Astrocyte (in vitro differentiated cells and primary cell): ENCODE measurements at places on chromosomes 2 and 18. TPM values are rescaled to one million over a fixed set of nuclear protein-coding genes. Genes with fewer than 3 reads are reported as not detected.

- peak; percentile 16 for DNase-seq
These were observed 21.7 kb downstream of the ADD2 start for GRCh38 chr2:70746094-70746974.

RBM44 gene
- 0.29 and 0.32 TPM in 2 replicates for total RNA-seq

DNA sequence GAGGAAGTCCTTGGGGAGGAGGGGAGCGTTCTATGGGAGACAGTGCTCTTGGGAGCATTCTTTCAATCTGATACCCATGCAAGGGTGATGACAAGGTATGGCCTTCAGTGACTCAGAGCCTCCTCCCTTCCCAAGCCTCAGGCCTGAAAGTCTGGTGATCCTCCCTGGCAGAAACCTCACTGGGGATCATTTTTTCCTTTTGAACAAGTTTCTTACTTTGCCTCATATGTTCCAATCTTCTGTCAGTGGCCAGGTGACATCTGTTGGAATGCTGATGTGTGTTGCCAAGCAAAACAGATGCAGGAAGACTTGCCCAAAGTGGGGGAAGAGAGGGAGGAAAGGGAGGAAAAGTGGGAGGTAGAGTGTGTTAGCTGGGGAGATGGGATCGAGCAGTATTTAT lies 224.8 kb downstream of the NEDD4L start:
- DNase-seq: peak; percentile 82

GRCh38 chr2:128309280-128310093 lies 9.2 kb downstream of the HS6ST1 start:
- peak; percentile 18 for DNase-seq

OSR1 gene
- total RNA-seq: 0.31 and 1.0 TPM in 2 replicates

- DNase-seq: no peak
These were observed 210.0 kb downstream of the RBM43 start for GRCh38 chr2:151051574-151052220.

IFT172 gene
- 15.4 and 17.6 TPM in 2 replicates for total RNA-seq

DNA sequence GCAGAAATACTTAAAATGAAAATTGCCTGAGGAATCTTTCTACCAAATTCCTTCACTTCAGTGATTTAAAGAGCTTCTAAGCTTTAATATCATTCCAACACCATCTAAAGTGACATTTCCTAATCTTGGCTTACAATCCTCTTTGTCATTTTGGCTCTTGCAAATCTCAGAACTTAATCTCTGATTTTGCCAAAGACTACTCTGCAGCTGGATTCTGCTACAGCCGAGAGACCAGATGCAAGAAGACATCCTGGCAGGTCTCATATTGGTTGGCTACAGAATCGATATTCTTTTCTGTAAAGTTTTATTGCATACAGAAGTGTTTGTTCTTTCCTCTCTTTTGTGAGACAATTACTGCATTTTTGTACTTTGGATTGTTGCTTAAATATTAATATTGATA lies 716.5 kb upstream of the LRATD1 start:
- no peak for DNase-seq

GRCh38 chr2:24957221-24957620 lies 14.5 kb downstream of the DNAJC27 start:
- no peak for DNase-seq

DNA sequence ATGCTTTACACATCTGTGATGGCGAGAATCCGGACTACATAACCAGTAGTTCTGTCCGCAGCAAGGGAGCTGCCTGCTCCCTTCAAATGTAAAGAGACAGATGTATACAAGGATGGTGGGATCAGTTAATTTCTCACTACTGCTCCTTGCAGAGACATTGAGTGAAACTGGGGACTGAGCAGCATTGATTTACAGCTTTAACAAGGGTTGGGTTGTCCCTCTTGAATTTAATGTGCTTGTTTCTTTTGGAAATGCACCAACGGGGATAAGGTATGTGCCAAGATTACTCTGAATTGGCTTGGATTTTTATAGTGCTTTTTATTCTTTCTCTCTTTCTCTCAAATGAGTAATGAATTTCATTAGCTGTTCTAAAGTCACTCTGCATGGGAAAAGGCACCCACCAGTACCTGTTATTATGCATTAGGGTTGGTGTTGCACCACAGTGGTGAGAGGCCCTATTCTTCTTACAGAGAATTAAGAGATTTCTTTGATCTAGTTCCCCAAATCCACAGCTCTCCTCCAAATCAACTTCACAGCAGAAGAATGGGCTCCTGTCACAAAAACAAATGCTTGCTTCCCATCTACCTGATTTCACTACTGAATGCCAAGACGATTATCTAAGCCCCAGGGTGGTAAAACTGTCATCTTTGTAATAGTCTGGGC lies 107.6 kb downstream of the DOCK10 start:
- DNase-seq: peak; percentile 50

- DNase-seq: peak; percentile 65
These were observed 15.2 kb downstream of the OTOF start for GRCh38 chr2:26462511-26463243.

DNA sequence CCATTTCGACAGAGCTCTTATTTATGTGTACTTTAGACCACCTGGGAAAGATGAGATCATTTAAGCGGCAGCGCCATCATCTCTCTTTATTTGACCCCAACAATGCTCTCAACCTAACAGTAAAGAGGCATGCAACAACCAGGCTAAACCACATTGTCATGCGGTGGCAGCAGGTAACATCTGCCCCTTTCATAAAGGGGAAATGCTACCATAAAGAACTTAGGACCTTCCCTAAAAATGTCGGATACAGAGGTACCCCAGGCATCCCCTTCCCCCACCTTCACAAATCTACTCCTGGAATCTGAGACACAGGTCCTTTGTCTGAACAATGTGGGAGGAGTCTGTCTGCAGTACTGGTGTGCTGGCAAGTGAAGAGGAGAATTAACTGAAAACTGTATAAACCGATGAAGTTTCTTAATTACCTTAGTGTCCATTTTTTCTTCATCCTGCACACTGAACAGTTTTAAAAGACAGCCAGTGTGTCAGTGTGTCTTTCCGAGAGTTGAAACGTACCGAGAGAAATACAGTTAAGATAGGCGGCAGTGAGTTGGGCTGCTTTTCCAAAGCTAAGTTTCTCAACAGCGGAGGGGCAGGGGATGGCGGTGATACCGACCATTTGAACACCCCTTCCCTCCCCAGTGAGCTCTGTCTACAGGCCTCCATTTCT lies 1.9 kb downstream of the MEX3C start:
- DNase-seq: peak; percentile 70

DNA sequence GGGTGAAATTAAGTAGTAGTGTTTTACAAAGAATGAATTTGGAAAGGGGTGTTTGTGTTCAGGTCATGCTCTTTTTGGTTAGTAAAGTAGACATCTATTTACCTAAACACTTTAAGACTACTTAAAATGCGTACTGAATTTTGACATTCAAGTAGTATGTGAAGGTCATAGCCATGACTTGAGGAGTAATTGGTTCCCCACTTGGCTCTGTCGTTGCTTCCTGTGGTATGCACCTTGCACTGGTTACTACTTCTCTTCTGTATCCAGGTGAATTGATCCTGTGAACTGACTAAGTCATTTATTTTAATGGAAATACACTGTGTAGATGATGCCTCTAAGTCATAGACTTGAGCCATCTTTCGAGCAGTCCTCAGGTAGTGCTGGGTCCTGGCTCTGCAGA lies 97.9 kb downstream of the ITGB1BP1 start:
- no peak for DNase-seq
